Activated B cell treated with CpG ODN at 0.5 μM for 24 hours (primary cell): ENCODE measurements at places on chromosomes 7 and 10.
A peak's percentile ranks its signal among the peaks of the same experiment; 100 is the strongest.

GRCh38 chr10:88278912-88279311 is 304.2 kb downstream of the RNLS start:
- no peak for DNase-seq

DNA sequence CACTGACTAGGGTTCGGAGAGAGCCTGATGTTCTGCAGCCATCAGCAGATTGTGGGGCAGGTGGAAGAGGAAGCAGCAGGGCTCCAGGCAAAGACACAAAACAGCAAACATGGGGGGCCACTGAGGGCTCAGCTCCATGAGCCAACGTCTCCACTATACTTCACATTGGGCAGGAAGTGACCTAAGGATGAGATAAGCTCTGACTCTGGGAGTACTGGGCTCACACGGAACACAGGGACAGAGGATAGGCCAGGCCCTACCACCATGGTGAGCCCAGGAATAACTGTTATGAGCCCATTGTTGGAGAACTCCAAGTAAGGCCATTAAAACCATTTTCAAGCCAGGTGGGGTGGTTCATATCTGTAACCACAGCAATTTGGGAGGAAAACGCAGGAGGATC is 14.9 kb upstream of the MRPS24 start:
- DNase-seq = no peak

DNA sequence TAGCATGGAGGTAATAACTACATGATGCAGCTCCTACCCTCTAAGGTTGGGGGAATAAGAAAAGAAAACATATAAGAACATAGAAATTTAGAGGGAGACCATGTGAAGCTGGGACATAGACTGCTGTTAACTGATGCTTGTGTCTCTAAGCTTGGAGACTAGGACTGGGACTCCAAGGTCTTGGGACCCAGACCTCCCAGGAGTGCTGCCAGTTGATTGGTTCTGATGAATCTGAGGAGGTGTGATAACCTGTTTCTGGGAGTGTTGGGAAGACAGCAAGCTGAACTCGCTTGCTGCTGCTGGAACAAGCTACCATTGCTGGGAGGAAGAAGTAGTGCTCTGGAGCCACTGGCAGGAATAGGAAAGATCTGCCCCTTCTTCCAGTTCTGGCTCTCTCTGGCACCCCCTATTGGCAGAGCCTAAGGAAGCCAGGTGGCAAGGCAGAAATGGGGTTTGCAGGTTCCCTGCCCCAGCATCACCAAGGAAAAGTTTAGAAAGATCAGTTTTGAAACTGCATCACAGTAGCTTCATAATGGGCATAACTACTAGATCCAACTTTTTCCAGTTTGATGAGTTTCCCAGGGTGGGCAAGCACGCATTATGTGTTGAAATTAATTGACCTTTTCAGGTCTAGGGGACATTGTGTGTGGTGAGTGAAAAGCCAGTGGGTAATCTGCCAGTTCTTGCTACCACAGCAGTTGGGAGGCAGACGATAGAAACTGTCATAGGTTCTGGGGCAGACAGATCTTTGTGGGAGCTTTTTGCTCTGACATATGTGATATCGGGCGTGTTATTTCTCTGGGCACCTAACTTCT is 140.7 kb downstream of the SND1 start:
- no peak for DNase-seq

DNA sequence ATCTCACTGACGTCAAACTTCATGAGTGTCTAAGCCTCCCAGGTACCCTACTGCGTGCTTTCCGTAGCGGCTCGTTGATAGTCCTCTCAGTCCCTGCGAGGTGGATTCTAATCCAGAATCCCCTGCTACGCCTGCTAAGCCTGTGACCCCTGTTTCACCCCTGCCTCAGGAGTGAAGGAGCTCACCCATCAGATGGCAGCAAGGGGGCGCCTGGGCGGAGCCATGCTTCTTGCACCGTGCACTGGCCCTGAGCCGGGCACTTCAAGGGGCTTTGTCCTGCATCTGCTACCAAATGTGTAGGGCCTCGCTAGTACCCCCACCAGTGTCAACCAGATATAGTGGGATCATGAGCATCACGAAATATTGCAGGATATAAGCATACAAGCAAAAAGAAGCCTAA is 918 bp upstream of the STRA8 start:
- DNase-seq = no peak

GRCh38 chr7:155807065-155807671 is 5.1 kb downstream of the SHH start:
- no peak for DNase-seq

DNA sequence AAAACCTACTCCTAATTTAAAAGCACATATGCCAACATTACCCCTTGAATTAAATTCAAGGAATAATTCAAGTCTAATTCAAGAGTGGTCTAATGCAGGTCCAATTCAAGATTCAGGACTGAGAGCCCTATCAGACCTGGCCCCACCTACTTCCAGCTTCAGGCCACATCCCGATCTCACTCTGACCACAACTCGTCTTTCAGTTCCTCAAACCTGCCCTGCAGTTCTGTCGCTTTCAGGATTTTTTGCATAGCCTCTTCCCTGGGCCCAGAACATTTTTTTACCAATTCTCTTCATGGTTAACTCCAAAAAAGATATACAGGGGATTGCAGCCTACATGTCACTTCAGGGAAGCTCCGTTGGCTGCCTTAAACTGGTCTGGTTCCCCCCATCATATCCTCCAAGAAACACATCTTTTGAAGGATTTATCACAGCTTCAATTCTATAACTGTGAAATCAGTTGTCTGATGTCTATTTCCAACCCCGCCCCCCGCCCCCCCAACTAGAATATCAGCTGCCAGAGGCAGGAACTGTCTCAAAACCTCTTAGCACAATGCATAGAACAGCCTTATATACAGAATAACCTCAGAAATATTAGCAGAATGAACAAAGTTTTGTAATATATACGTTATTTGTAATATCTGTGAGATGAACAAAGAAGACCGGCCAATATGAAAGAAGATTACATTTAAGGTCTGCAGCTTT is 20.8 kb downstream of the CCDC6 start:
- DNase-seq = peak; percentile 69

- DNase-seq = no peak
These were observed 4.7 kb upstream of the ITPRIP start for GRCh38 chr10:104342941-104343411.

DNA sequence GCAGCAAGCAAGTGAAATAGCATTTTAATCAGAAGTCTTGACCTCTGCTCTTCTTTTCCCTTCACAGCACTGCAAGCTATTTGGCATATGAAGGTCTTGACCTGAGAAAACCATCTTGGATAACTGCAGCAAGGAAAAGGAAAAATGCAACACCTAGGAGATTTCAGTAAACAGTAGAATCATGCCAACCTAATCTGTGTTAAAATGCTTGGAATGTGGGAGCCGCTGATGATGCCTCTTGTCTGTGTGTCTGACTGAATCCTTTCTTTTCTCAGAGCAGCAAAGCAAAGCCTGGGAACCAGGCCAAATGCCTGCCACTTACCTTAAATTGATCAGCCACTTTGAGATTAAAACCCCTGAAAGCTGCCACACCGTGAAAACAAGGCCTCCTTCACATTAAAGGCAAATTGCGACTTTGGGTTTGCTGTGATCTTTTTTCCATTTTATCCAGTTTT is 80.4 kb upstream of the CDK6 start:
- no peak for DNase-seq

DNA sequence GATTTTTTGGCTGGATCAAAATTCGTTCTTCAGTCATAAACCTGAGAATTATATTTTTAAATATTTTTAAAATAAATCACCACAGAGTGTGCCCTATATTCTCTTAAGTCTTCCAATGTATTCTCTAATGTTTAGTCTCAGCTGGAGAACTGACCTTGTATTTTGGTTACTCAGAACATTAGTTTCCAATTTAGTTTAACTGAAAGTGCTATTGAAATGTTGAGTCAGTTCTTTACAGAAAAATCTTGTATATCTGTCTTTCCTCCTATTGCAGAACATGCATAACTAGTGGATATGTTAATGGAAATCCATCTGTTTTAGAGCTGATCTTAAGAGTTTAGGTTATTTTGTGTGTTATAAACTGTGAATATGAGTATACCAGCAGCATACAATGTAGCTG is 422.7 kb upstream of the IGFBP3 start:
- no peak for DNase-seq
